COR-L47 (cell line): ENCODE measurements at places on chromosomes 6 and 20.

DNA sequence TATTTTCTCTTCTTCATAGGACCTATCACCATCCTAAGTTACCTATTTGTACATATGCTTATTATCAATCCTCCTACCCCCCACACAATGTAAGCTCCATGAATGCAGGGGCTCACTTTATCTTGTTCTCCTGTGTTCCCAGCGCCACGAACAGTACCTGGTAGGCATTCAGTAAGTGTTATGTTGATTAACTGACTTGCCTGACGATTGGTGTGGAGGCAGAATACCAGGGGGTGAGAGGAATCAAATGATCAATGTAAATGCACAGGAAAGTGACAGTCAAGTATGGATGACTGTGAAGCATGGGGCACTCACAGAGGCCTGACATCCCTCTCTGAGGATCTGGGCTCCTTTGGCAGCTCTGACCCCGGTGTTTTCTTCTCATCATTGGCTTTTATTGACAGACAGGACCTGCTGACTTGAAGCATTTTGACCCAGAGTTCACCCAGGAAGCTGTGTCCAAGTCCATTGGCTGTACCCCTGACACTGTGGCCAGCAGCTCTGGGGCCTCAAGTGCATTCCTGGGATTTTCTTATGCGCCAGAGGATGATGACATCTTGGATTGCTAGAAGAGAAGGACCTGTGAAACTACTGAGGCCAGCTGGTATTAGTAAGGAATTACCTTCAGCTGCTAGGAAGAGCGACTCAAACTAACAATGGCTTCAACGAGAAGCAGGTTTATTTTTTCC, 6.1 kb upstream of the IFT52 start:
- DNase-seq: no peak

DNA sequence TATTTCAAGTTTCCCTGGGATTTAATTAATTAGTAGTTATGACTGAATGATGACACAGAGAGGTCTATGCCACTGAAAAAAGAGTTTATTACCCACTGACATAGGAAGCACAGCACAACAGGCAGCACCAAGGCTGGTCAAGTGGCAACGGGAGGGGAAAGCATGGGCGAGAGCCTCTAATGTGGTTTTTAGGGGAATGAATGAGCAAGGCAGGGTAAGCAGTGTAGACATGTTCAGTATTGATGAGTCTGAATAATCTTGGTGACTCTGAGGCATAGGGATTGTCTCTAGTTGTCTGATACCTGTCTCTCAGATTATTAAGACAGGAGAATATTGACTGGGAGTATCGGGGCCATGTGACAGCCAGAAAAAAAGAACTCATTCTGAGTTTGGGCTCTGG, 46.3 kb downstream of the RPP21 start:
- DNase-seq: no peak

GRCh38 chr20:17885544-17885943, 83.0 kb downstream of the SNX5 start:
- no peak for DNase-seq

DNA sequence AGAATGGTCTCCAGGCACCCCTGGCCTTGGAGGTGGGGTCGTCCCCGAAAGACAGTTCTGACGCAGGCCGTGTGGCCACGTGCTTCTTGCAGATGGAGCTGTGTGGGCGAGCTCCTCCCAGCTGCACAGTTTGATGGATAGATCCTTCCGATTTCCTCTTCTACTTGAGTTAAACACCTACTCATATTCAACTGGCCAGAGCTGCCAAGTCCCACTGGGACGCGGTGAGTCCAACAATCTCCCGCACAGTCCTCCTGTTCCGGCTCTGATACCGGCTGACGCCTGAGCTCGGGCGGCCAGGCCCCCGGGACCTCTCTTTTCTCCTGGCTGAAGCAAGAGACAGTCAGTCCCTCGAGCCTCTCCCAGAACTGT, 57.9 kb upstream of the DACT2 start:
- no peak for DNase-seq

- no peak for DNase-seq
These were observed 8.5 kb downstream of the TSPYL1 start for GRCh38 chr6:116271149-116271708.

DNA sequence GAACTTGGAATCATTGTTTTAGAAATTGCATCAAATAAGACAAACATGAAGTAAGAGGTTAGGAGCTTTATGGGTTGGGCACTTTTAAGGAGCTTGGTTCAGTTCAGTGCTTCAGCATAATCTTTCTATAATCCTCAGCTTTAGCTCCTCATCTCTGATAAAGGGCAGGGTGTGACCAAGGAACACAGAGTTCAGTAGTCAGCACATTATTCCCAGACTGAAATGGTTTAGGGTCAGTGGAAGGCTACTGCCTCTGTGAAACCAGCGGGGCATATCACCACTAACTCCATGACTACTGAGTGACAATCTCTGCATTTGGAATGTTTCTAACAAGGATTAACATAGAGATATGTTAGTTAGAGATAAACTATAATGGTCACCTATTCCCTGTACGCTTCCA, 36.9 kb downstream of the CRYBG1 start:
- no peak for DNase-seq

GRCh38 chr20:53981752-53982437, 88.5 kb downstream of the BCAS1 start:
- DNase-seq: no peak

GRCh38 chr6:137903933-137904821, 37.1 kb downstream of the TNFAIP3 start:
- no peak for DNase-seq

- DNase-seq: no peak
These were observed 52.5 kb downstream of the RBL1 start for GRCh38 chr20:37042986-37043972.

- no peak for DNase-seq
These were observed 47.4 kb upstream of the DSN1 start for GRCh38 chr20:36820928-36821327.

DNA sequence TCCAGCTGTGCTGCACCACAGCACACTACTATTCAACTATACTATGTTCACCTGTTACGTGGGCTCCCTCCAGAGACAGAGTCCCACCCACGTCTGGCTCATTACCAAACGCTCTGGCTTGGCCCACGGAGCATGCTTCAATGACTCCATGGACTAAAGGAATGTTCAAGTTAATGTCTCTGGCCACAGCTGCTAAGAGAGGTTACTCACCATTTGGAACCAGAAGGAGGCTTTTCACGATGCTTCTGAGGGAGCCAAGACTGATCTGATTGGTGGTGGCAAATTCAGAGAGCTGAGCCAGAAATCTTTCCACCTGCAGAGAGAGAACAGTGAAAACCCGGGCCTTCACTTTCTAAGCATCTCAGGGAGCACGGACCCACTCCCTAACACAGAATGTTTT, 15.6 kb downstream of the COMMD7 start:
- DNase-seq: no peak

DNA sequence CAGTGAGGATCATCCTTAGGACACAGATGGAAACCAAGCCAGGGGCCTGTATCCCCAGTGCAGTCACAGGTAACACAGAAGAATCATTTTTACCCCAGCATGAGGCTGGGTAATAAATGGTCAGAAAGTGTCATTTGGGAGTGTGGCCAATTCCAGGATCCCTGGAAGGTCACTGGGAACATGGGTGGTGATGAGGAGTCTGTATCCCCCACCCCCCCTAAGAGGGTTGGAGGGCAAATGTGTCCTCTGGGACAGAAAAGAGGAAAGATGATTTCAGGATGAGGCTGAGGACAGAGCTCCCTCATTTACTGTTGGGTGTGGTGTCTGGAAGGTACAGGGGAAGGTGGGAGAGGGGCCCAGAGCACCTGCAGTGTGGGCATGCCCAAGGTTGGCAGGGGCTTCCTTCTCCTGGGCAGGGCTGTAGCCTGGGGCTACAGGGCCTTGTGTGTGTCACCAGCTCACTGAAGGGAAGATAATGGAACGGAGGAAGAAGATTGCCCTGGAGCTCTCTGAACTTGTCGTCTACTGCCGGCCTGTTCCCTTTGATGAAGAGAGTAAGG, 34.5 kb downstream of the PLCG1 start:
- DNase-seq: no peak

- peak; percentile 70 for DNase-seq
These were observed 128.6 kb upstream of the FAM83B start for GRCh38 chr6:54717849-54718455.

- no peak for DNase-seq
These were observed 54.6 kb downstream of the MAN1A1 start for GRCh38 chr6:119294984-119295383.

DNA sequence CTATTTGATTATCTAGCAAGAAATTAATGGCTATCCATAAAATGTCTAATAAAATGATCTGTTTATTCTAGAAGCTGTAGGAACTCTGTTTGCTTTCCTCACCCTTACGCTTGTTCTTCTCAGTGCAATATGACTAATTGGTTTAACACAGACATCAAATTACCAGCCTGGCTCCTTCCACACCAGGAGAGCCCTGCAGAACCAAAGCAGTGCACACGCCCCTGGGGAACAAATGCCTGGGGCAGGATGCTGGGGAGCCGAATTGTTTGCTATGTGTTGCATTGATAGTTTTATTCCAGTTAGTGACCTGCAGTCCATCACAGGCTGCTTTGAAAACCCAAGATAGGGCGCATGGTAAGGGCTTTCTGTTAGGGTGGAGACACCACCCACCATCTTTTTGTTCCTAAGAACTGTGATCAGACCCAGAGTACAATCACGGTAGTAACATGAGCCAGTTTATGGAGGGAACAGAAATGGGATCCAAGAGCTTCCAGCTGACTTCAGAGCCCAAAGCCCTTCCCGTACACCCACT, 126.4 kb upstream of the CD93 start:
- peak; percentile 45 for DNase-seq

DNA sequence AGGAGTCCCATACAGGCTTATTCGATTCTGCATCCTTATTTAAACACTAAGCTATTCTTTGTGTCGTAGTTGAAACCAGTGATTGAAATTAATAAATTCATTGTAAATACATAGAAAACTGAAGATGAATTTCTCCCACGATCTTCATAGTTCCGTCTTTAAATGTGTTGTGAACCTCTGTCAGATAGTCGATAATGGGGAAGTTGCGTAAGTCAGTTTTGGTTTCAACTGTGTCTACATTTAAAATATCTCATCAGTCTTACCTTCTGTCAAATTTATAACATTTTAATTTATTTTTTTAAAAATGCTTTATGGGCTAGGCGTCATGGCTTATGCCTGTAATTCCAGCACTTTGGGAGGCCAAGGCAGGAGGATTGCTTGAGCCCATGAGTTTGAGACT, 12.7 kb downstream of the STX11 start:
- DNase-seq: no peak

GRCh38 chr6:140979642-140980091, 1153.1 kb upstream of the GJE1 start:
- no peak for DNase-seq

GRCh38 chr6:144654506-144654905, 369.4 kb downstream of the UTRN start:
- DNase-seq: no peak

DNA sequence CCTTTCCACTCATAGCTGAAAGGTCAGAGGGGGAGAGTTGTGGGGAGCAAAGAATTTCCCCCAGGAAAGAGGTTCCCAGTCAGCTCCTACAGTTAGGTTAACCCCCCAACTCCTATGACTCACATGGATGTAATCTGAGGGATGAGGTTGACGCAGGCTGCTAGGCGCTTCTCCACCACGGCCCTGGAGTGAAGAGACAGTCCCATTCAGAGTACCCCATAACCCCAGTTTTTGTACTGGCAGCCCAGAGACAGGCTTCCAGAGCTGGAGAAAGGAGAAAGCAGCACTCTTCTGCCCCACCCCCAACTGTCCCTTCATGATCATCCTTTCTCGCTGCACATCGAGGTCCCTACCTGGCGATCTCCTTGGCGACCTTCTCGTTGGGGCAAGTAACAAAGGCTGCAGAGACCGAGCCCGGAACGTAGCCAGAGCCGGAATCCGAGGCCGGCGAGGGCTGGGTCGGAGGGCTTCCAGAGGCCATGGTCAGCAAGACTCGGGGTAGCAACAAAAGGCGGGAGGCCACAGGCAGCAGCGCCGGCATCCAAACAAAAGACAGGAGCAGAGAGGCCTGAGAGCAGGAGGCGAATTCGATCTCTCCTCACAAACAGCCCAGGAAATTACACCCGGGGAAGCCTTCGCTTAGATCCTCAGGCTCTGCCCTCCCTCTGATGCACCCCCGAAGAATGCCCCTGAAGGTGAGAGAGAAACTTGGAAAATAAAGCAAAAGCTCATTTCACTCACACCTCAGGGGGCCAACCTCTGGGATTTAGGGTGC, 592 bp downstream of the CUTA start:
- DNase-seq: no peak

GRCh38 chr20:54350415-54350814, 125.0 kb upstream of the DOK5 start:
- DNase-seq: no peak

DNA sequence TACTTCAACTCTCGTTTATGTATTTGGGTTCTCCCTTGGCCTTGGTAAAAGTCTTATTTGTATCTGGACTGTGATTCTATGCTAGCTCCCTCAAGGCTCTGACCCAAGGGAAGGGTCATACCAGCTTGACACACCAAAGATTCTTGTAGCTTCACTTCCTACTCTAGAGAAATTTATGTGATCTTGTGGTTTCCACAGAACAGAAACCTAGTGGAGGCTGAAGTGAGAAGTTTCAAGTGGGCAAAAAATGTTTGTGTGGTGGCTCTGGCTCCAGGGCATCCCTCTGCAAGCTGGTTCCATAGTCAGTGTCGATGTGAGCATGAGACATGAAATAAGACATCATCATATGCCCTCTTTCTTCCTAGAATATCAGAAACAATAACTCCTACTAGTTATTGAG, 48.1 kb upstream of the TNFRSF21 start:
- DNase-seq: no peak

GRCh38 chr20:12058216-12058615, 140.5 kb downstream of the BTBD3 start:
- DNase-seq: no peak

DNA sequence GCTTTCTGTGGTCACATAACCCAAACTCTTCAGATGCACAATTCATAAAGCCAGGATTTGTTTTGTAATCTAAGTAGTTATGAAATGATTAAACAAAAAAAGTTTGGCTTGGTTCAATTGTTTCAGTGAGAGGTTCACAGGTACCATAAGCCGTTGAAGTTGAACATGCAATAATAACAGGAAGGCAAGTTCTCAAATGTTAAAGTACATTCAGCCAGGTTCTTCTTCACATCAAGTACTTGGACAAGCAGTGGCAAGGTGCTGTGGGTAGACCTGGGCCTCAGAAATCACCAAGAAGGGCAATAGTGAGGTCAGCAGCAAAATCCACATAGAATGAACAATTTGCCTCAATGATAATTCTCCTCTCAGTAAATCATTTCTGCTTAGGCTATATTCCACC, 175.5 kb downstream of the EPM2A start:
- no peak for DNase-seq

- no peak for DNase-seq
These were observed 239.5 kb downstream of the TFAP2A start for GRCh38 chr6:10175362-10175761.
